Pancreas (tissue), 10 donors: ENCODE measurements at places on chromosomes 7 and 10.

- no peak for DNase-seq
Measured at GRCh38 chr7:155520114-155520513, 26.2 kb downstream of the CNPY1 start.

- no peak for DNase-seq
Measured at GRCh38 chr10:84101042-84101441, 38.3 kb upstream of the GHITM start.

- DNase-seq = no peak
Measured at GRCh38 chr7:159125104-159125954, 19.3 kb downstream of the VIPR2 start.

DNA sequence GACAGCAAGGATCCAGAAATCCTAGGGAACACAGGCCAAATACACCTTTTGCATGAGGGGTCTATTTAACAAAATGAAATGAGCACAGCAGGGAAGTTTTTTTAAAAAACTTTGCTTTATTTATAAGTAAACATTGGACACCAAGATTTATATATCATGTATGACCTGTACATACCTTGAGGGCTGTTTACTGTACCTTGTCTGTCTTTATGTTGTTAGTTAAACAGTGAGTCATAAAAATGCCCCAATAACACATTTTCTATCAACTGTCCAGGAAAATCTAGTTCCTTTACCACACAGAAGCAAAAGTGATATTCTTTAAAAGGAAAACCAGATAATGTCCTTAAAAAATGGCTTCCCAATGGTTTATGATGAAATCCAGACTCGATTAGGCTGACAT, 45.1 kb upstream of the AGR3 start:
- DNase-seq = no peak

GRCh38 chr10:78755063-78755701, 313.6 kb upstream of the ZMIZ1 start:
- no peak for DNase-seq

GRCh38 chr7:127909424-127910152, 121.6 kb downstream of the LRRC4 start:
- DNase-seq = no peak

DNA sequence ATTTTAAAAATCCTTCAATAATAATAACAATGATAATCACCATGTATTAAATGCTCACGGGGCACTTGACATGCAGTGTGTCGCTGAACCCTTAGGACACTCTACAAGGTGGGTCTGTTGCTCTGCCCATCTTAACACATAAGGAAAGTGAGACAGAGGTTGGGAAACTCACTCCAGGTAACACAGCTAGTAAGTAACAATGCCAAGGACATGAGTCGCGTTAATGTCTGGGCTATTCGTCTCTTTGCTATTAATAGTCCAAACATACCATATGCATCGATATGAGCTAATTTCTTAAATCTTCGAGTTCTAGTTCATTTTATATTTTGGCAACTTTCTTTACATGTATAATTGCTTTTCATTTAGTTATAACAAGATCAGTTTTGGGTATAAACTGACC, 79.5 kb downstream of the BEND7 start:
- DNase-seq = no peak

GRCh38 chr10:97744405-97745035, 7.6 kb downstream of the ZFYVE27 start:
- no peak for DNase-seq

DNA sequence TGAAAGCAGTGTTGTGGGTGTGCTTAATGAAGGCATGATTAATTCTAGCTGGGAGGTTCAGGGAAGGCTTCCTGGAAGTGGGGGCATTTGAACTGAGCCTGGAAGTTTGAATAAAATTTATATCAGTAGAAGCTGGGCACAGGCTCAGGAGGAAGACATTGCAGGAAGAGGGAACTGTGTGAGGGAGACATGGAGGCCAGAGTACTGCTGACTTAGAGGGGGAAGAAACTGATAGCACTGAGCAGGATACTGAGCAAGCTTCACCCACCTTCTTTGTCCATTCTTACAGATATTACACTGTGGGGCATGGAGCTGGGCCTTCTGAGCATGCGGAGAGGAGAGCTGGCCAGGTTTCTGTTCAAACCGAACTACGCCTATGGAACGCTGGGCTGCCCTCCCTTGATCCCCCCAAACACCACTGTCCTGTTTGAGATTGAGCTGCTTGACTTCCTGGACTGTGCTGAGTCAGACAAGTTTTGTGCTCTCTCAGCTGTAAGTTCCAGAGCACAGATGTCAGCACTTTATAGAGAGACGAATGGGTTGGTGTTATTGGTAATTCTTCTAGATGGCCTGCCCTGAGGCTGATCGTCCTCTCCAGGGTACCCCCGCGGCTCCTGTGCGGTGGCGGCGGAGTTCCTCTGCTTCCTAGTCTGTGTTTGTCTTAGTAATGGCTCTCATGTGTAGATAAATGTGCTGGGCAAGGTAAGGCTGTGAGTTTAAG, 2.1 kb downstream of the FKBP6 start:
- no peak for DNase-seq

- no peak for DNase-seq
Measured at GRCh38 chr10:80196950-80197315, 8.4 kb downstream of the ANXA11 start.

DNA sequence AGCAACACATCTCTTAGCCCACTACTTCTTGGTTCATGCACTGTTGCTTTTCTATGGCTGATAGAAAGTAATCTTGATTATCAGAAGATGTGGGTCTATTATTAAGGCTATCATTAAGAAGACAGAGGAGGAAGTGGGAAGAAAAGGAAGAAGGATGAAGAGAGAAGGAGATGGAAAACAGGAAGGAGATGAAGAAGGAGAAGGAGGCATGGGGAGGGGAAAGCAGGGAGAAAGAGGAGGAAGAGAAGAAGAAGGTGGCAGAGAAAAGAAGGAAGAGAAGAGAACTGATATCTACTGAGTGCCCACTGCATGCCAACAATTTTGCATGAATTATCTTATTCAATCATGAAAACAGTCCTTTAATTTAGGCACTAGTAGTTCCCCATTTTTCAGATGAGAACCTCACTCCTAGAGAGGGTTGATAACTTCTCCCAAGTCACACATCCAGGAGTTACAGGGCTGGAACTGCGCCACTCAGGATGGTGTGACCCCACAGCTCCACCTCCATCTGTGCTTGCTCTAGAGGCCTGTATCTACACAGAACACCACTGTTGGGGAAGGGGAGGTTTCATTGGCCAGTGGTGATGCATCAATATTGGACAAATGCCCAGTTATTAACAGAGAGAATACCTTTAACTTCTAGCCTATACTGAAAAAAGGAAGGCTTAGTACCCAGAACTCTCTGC, 147.4 kb downstream of the CXCL12 start:
- DNase-seq = no peak

DNA sequence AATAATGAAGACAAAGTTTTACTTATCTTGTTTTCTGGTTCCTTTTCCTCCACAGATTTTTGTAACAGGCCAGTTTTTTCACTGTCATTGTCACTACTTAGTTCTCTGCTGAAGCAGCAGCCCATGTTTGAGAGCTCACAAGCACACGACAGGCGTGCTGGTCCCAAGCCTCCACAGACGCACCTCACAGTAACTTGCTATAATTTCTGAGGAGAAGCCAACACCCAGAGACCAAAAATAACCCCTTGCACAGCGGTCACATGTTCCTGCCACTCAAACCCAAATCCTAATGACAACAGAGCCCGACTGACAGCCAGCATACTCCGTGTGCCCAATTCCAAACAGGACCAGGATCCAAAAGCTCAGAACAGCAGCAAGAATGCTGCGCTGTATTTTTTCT, 58.5 kb downstream of the LARP4B start:
- no peak for DNase-seq

- DNase-seq = no peak
Measured at GRCh38 chr10:70048030-70048723, 4.5 kb upstream of the MACROH2A2 start.

- peak; percentile 57 for DNase-seq
Measured at GRCh38 chr10:30002426-30003266, 56.7 kb downstream of the JCAD start.

GRCh38 chr10:61763778-61764177, 101.0 kb downstream of the CABCOCO1 start:
- no peak for DNase-seq

DNA sequence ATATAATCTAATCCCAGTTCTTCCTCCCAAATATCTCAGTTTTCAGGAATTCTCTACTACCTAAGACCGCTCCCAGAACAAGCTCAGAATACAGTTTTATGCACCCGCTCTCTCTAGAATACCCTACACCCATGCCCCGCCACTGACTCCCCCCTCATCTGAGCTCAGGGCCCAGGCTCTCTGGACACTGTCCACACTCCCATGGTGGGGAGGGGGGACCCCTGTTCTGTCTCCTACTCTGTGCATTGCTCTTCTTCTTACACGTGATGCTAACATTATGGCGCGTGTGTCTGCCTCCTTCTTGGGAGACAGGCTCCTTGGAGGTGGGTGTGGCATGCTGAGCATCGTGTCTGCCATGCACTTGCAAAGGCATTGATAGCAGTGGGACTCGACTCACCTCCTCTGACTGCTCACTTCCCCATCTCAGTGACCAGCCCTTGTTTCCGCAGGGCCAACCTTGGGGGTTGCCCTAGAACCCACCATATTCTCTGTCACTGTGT, 127.9 kb downstream of the TCERG1L start:
- peak; percentile 5 for DNase-seq

DNA sequence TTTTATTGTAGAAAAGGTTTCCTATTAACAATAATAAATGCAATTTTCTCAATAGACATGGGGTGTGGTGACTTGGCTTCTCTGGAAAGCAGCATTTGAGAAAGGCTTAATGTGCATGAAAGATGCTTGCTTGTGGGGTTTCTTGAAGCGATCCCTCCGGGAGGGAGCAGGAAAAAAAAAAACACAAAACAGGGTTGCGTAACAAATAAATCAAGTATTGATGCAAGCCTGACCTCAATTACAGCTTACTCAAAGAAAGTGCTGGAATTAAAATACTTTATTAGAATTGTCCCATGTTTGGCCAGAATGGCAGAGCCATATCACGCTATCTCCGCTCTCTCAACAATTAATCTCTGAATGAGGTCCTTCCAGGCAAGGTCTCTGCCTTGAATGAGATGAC, 1612.5 kb downstream of the REEP3 start:
- DNase-seq = no peak

- no peak for DNase-seq
Measured at GRCh38 chr7:3998060-3998459, 684.0 kb upstream of the FOXK1 start.

DNA sequence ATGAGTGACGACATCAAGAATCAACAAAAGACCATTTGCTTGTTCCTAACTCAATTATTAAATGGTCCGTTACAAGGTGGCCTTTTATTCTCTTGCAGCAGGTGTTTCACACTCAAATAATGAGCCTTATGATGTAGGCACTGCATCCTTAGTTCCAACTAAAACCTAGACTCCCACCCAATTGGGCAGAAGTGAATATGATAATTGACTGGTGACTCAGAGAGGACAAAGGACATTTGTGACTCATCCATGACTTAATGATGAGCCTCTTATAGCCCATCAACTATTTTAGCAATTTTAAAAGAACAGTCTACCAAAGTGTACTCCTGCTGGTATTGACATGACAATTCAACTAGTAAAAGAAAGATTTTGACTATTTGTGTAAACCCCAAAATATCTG, 1027.8 kb upstream of the PHF14 start:
- no peak for DNase-seq

DNA sequence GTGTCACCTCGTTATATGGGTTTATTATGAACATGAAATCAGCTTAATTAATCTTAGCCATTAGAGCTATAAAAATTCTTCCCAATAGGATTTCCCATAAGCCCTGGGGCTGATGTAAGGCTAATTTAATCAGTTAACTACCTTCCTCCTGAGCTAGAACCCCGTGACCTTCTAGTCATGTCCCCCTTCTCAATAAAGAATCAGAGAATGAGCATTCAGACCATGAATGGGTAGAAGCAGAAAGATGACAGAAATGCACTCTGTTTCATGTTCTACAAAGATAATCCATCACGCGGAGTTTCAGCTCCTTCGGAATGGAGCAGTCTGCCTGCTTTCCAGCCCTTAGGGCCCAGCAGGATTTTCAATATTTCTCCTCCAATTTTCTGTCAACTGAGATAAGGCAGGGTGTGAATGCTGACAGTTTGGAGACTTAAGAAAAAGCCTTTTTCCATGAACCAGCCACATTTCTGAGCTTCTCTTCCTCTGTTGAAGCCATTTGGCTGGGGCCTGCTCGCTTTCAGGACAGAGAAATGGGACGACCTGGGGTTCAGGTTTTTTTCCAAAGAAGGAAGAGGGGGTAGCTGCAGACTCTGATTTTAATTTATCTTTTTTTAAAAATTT, 211.0 kb downstream of the NEBL start:
- DNase-seq = no peak

- DNase-seq = no peak
Measured at GRCh38 chr7:79461660-79462059, 8.2 kb upstream of the MAGI2 start.

GRCh38 chr7:29234438-29234837, 39.9 kb downstream of the CHN2 start:
- no peak for DNase-seq

- DNase-seq = no peak
Measured at GRCh38 chr7:152876749-152877148, 117.2 kb downstream of the ACTR3B start.

GRCh38 chr7:8125680-8126444, 136.1 kb downstream of the ICA1 start:
- no peak for DNase-seq

GRCh38 chr10:70084189-70084588, 31.5 kb downstream of the MACROH2A2 start:
- DNase-seq = no peak

GRCh38 chr7:131325179-131325840, 2.4 kb upstream of the MKLN1 start:
- no peak for DNase-seq

DNA sequence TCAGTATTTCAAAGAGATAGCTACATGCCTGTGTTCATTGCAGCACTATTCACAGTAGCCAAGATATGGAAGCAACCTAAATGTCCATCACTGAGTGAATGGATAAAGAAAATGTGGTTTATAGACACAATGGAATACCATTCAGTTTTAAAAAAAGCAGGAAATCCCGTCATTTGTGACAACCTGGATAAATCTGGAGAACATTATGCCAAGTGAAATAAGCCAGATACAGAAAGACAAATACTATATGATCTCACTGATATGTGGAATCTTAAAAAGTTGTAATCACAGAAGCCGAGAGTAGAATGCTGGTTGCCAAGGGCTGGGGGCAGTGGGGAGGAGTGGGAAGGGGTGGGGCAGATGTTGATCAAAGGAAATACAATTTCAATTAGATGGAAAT, 235.8 kb upstream of the IGFBP3 start:
- no peak for DNase-seq

DNA sequence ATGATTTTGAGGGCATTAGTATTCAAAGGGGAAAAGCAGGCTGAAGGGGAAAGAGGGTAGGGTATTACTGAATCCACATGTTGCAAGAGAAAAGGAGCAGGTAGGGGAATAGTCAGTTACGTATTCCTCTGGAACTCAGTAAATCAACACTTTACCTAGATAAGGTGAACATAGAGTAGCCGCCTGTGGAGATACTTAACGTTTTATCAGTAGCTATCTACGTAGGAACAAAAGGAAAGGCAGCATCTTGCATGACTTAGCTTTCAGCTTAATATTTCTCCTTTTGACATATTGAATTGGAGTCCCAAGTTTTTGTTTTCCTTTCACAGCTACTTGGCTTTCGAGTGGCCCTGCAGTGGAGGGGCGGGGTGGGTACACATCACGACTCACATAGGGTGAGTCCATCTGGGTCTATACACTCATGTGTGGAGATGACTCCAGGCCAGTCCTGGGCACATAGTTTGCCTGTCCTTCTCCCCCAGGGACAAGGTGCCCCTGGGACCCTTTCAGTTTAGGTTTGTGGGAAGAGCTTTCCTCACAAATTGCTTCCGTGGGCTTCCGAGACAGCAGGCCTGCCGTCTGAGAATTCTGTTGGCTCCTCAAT, 48.1 kb downstream of the CCNY start:
- no peak for DNase-seq

- no peak for DNase-seq
Measured at GRCh38 chr7:8618441-8619070, 185.1 kb downstream of the NXPH1 start.
